ENCODE measurements at places on chromosomes 3 and 15.

- no peak for DNase-seq
Observed at GRCh38 chr3:194138732-194139070, 2.8 kb downstream of the HES1 start.

- DNase-seq, result no peak
Observed at GRCh38 chr3:128875556-128876120, 3.8 kb upstream of the ACAD9 start.

GRCh38 chr3:194657439-194657838 lies 14.6 kb downstream of the LSG1 start:
- DNase-seq, result no peak

- no peak for DNase-seq
Observed at GRCh38 chr3:126535636-126536035, 11.7 kb downstream of the CHST13 start.

GRCh38 chr3:155646128-155646527 lies 98.7 kb downstream of the PLCH1 start:
- DNase-seq, result no peak
